SK-N-MC (cell line): ENCODE measurements at places on chromosomes 6 and 20.

- no peak for DNase-seq
Observed at GRCh38 chr6:20644667-20645370, 110.6 kb downstream of the CDKAL1 start.

DNA sequence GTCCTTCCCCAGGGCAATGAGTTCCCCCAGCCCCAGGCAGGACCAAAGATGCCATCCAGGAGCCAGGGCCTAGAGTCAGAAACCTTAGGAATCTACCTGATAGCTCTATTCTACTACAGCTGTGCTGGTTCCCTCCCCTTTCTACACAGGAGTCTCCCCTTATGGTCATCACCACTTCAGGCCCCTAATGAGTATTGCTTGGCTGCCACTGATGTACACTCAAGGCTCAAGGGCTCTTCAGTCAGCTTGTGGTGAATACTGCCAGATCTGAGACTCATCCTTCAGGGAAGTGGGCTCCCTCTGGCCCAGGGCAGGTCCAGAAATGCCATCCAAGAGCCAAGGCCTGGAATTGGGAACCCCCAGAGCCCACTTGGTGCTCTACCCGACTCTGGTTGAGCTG, 248.6 kb downstream of the ALDH8A1 start:
- DNase-seq: no peak

GRCh38 chr6:42177514-42178364, 4.6 kb downstream of the GUCA1A start:
- DNase-seq: no peak

DNA sequence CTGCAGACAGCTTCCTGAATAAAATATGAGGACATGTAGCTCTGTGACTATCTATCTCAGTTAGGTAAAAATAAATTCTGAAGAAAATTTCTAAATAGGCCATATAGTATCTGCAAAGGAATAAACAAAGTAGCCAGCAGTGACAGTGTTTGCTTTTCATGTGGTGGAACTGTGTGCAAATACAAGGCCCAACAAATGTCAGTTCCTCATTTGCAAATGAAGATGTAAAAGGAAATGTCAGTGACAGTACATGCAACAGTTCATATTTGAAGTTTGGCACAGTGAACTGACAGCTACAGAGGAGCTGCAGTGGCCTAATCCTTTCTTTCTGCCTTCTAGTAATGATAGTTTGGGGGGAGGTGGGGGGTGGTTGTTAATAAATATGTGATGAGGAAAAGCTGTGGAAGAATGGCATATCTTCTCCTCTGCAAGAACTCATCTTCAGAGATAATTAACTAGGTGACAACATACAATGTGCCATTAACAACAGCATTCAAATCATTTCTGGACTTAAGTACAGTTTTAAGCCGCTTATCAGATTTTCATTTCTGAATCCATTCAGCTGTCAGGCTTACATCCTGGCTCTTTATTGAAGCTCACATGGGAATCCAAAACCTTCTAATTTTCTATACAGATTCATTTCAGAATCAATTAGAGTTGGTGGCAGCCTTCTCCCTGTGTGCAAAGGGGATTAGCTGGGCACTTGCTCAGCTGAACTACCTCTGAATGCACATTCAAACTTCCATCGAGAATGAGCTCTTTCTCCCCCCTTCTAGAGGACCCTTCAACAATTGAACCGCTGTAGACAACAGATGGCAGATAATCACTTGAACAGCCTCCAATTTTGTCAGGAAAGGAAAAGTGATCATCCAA, 1059.0 kb upstream of the EPHA7 start:
- no peak for DNase-seq

DNA sequence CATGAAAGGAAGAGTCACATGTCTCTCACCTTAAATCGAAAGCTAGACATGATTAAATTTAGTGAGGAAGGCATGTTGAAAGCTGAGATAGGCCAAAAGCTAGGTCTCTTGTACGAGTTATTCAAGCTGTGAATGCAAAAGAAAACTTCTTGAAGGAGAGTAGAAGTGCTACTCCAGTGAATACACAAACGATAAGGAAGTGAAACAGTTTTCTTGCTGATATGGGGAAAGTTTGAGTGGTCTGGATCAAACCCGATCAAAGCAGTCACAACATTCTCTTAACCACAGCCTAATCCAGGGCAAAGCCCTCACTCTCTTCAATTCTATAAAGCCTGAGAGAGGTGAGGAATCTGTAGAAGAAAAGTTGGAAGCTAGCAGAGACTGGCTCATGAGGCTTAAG, 1.9 kb upstream of the TPD52L1 start:
- DNase-seq: no peak

GRCh38 chr6:1100269-1100668, 211.6 kb upstream of the FOXQ1 start:
- DNase-seq: no peak

GRCh38 chr6:150229436-150230163, 86.8 kb downstream of the PPP1R14C start:
- DNase-seq: no peak

GRCh38 chr6:39114388-39114703, 640 bp downstream of the SAYSD1 start:
- no peak for DNase-seq

DNA sequence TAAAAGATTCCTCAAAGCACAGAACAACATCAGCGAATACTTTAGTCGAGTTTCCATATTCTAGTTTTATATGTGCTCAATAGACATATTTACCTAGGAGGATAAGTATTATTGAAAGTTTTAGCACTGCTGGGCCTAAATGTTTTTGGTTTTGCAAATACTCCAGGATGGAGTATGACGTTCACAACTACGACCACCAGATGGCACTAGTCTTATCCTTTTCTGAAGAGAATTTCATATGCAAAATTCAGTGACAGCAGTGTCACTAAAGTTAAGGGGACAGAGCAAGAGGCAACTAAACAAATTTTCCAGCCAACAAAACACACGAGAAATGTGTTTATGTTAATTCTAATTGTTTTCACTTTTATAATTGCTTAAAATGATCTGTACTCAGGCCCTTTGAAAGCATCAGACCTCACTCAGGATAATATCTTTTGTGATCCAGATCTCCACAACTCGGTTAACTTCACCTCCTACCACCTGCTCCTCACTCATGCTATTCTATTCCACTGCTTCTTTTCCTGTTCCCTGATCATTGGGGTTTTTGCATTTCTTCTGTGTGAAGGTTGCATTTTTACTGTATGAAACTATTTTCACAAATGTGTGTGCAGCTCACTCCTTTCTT, 220.8 kb downstream of the TRDN start:
- DNase-seq: peak; percentile 91

- no peak for DNase-seq
Observed at GRCh38 chr6:19669206-19669605, 168.0 kb upstream of the ID4 start.

- DNase-seq: no peak
Observed at GRCh38 chr6:4723383-4723782, 52.8 kb upstream of the CDYL start.

DNA sequence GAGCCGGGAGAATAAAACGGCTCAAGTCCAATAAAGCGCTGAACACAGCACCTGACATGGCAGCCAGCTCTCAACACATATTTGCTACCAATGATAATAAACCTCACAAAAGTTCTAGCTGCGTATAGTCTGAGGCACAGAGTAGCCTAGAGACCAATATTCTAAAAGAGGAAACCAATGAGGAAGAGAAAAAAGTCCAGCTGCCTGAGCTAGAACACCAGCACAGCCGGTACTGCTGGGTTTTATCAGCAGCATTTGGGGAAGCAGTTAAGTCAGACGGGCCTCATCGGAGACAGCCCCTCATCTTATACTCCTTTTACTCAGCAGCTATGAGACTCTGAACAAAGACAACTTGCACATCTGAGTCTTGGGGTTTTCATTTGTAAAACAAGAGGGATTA, 2.4 kb upstream of the RTF2 start:
- DNase-seq: no peak

- no peak for DNase-seq
Observed at GRCh38 chr6:35512740-35513139, at the start of gene TULP1. Gene TULP1 (minus strand): TSS chr6:35512896. CDS start chr6:35512858, 38 bp downstream.

DNA sequence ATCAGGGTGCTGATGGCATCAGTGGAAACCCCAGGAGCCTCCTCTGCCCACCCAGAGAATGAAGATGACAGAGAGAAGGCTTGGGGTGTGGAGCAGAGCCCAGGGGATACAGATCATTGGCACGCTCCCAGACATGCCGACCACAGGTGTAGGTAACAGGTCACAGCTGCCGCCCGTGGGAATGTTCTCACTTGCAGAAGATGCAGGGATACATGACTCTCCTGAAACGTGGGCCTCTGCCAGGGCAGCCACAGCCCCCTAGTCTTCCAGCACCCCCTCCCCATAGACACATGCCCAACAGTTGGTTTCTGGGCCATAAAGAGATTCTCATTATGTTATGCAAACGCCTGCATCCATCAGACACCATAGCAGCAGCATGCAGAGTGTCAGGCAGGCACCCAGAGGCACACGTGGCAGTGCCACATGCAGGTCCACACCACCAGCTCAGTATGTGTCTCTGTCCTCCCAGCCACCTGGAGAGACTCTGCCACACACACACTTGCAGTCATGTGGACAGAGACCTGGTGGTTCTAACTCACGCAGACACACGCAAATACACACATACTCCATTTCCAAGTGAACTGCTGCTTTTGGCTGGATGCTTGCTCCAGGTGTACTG, 45.5 kb downstream of the LRFN2 start:
- DNase-seq: no peak

DNA sequence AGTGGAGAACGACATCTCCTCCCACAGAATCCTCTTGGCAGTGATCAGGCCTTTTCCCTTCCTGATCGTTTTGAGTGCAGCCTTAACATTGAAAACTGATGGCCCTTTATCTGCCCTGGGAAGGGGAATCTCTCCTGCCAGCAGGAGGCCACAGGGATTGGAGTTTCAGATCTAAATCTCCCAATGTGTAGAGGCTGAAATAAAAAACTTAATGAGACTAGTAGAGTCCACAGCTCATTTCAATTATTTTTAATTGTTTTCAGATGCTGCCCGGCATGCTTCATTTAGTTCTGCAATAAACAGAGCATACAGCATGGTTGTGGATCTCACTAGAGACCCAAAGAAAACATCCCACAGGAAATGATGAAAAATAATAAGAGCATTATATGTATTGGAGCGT, 662.2 kb upstream of the HS3ST5 start:
- peak; percentile 51 for DNase-seq

DNA sequence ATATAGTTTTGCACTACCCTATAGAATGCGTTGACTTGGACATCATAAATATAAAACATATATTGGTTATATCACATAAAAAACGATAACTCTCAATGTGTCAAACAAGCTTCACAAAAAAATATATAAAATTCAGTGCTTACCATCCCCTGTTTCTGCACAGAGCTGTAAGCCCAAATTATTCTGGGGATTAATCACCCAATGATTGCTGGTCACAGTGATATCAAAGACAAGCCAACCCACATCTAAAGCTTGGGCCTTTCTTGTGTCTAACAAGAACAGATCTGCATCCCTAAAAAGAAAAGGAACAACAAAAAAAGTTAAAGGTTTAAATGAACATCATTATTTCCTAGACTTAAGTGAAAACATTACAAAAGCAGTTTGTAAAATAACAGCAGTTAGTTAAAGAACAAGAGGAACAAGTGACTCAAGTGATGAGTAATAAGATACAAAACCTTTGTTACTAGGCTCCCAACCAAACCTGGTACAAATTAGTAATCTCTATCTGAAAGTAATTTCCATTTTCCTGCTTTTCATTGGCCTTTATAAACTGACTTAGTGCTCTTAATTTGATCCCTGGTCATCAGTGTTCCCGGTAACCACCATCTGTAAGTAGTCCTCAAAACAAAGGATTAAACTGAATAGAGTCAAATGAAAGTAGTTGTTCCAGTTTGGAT, 81.1 kb downstream of the BMP5 start:
- no peak for DNase-seq

DNA sequence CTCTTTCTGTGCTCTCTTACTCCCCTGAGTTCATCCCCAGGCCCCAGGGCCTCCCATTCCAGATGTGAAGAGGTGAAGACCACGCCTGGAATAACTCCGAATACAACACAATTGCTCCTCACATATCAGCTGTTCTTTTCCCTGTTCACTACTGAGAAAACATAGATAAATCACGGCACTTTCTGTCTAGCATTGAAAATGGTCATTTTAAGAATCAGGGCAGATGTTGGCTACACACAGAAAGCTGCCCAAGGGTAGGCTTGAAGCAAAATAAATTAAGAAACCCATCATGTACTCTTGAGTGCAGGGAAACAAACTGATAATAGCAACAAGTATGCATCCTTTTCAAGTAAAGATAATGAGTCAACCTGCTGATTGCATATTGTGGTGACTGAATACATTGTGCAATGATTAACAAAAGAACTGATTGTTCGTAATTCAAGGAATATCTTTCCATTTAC, 382.5 kb downstream of the PRKN start:
- DNase-seq: no peak

GRCh38 chr20:47263080-47263464, 93.4 kb downstream of the ZMYND8 start:
- DNase-seq: no peak

DNA sequence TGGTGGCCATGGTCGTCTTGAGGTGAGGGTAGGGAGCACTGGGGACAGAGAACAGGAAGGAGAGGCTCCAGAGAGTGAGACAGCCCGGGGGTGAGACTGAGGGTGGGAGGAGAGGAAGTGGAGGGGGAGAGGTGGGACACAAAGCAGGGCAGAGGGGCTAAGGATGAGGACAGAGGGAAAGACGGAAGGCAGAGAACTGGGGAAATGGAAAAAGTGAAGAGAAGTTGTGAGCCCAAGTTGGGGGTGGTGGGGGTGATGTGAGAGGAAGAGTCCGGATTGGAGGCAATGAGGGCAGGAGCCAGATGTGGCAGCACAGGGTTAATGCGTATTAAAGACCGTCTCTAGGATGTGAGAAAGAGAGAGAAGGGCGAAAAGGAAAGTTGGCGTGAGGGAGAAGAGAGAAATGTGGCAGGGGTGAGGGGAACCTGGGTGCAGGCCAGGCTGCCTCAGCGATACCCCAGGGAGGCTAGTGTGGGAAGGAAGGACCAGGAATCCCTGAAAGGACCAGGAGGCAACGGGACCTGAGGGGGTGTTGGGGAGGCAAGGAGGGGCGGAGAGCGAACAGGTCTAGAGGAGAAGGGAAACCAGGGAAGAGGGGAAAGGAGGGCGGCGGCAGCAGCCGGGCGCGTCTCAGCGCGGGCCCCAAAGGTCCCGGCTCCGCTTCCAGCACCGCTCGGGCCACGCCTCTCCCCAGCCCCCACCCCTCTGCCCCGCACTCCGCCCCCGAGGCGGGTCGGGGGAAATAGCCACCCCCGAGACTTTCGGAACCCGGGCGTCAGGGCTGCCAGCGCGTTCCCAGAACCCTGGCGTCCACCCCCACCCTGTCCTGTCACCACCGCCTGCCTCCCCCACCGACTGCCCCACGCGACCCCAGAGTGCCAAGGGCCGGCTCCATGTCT, at the start of gene PPP1R18:
TSS of gene PPP1R18 (minus strand) at position 637 of the 899 bp plus-strand sequence. CDS start at position 10, 627 bp downstream.
- no peak for DNase-seq

- DNase-seq: no peak
Observed at GRCh38 chr20:39909447-39909846, 779.6 kb downstream of the MAFB start.

GRCh38 chr6:53929041-53929820, 134.4 kb downstream of the LRRC1 start:
- no peak for DNase-seq
